ENCODE measurements at places on chromosomes 2 and 18. TPM values are rescaled to one million over a fixed set of nuclear protein-coding genes. Genes with fewer than 3 reads are reported as not detected.

The SPP2 gene
- not detected for total RNA-seq

The SERPINB12 gene
- total RNA-seq: not detected

The POTEI gene
- total RNA-seq: not detected

The TXNDC2 gene
- 0.36 TPM for total RNA-seq

The LBX2 gene
- 5.4 TPM for total RNA-seq

The ATOH8 gene
- total RNA-seq: 18.6 TPM

The EMILIN1 gene
- total RNA-seq: 138 TPM

The IL36B gene
- not detected for total RNA-seq

The GATA6 gene
- 10.9 TPM for total RNA-seq

The ANKRD23 gene
- 1.8 TPM for total RNA-seq

The KRTCAP3 gene
- total RNA-seq: under 0.01 TPM

The SIX3 gene
- not detected for total RNA-seq

The MYO7B gene
- under 0.01 TPM for total RNA-seq

The LAMA1 gene
- total RNA-seq: 8.3 TPM

The ANKRD53 gene
- total RNA-seq: 1.1 TPM

The PPP1CB gene
- total RNA-seq: 170 TPM

The HES6 gene
- 4.0 TPM for total RNA-seq

The CD8B2 gene
- not detected for total RNA-seq

The LCT gene
- under 0.01 TPM for total RNA-seq

The CENPA gene
- 2.9 TPM for total RNA-seq

The ELOA2 gene
- total RNA-seq: not detected

The UNC80 gene
- not detected for total RNA-seq

The ZSWIM2 gene
- total RNA-seq: not detected

The SERPINB3 gene
- not detected for total RNA-seq

The ANKRD30BL gene
- total RNA-seq: 0.29 TPM

The ASB3 gene
- total RNA-seq: 21.4 TPM

The KIF3C gene
- 14.4 TPM for total RNA-seq

The EGR4 gene
- not detected for total RNA-seq

The ABHD1 gene
- total RNA-seq: under 0.01 TPM

The ATP5MC3 gene
- 87.2 TPM for total RNA-seq

The TRPM8 gene
- total RNA-seq: not detected

The TDRD15 gene
- not detected for total RNA-seq

The DSC3 gene
- under 0.01 TPM for total RNA-seq

The KIAA2012 gene
- total RNA-seq: not detected

The TSHZ1 gene
- total RNA-seq: 10.5 TPM

The FZD7 gene
- total RNA-seq: 64.8 TPM

The MFSD6 gene
- 13.6 TPM for total RNA-seq

The APOB gene
- total RNA-seq: under 0.01 TPM

The GAD1 gene
- 0.36 TPM for total RNA-seq

The IL1F10 gene
- not detected for total RNA-seq

The SERPINB13 gene
- not detected for total RNA-seq

The ALPG gene
- total RNA-seq: not detected

The FTCDNL1 gene
- 5.0 TPM for total RNA-seq

The CRACDL gene
- not detected for total RNA-seq

The ABCG8 gene
- total RNA-seq: not detected

The HRH4 gene
- total RNA-seq: under 0.01 TPM

The GREB1L gene
- total RNA-seq: 0.36 TPM

Measured in osteoblast (primary cell).